ENCODE measurements at places on chromosomes 13 and 19.

- peak; percentile 2 for DNase-seq
Measured at GRCh38 chr13:93079294-93079693, 147.3 kb upstream of the GPC6 start.

DNA sequence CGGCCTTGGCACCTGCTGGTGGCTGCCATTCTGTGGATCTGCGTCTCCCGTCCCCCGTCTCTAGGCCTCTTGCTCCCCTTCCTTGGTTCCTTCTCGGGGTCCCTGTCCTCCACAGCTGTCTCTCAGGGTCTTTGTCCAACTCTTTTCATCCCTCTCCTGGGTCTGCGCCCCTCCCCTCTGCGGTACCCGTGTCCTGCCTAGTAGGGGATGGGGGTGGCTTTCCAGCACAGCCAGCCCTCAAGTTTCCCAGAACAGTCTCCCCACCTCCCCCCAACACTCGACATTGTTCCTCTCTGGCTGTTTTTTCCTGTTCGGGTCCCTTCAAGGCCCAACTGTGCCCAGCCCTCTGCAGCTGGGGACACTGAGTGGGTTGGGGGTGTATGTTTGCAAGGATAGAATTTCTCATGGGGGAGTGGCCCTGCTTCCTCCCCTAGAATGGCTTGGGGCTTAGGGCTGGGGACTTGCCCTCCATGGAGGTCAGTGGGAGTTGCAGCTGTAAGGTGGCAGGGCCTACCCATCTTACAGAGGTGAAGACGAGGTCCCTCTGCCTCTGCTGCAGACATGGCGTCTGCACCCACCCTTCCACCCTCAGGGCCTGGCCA lies 762 bp upstream of the ADM5 start:
- no peak for DNase-seq

DNA sequence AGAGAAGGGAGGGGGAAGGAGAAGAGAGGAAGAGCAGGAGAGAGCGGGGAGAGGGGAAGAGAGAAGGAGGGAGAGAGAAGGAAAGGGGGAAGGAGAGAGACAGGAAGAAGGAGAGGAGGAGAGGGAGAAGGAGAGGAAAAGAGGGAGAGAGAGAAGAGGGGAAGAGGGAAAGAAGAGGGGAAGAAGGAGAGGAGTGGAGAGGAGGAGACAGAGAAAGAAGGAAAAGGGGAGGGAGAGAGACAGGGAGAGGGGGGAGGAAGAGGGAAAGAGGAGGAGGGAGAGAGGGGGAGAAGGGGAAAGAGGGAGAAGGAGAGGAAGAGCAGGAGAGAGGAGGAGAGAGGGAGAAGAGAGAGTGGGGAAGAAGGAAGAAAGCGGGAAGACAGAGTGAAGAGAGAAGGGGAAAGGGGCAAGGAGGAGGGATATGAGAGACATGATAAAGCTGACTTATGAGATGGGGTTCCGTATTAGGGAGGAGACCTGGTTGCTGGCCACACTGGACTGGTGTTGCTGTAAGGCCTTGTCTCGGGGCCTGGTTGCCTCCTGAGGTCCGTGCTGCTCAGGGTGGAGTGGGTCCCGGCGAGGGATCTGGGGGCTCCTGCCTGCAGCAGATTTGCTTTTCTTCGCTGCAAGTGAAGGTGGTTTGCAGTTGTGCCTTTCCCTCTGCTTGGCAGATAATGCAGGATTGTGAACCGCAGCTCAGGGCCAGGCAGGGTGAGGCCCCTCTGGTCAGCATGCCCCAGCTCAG lies 139.5 kb downstream of the TEX29 start:
- DNase-seq, result no peak

- DNase-seq, result no peak
Measured at GRCh38 chr13:45812695-45813372, 38.7 kb downstream of the SIAH3 start.

- DNase-seq, result no peak
Measured at GRCh38 chr19:1168572-1169410, 5.3 kb downstream of the SBNO2 start.

DNA sequence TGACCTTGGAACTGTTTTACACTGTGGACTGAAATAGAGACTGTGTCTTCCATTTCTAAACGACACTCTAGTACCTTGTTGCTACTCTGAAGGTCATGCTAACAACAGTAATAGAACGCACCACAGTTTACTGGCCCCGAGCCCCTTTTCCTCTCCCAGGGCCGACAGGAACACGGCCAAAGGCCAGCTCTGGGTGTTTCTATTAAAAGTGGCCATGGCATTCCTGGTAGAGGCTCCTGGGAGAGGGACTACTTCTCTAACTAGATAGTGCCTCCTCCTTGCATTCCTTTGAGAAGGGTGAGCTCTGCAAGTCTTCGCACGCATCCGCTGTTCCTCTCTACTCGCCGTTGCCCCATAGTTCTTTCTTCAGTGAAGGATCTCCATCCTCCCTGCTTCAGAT lies 18.7 kb upstream of the SIAH3 start:
- no peak for DNase-seq

DNA sequence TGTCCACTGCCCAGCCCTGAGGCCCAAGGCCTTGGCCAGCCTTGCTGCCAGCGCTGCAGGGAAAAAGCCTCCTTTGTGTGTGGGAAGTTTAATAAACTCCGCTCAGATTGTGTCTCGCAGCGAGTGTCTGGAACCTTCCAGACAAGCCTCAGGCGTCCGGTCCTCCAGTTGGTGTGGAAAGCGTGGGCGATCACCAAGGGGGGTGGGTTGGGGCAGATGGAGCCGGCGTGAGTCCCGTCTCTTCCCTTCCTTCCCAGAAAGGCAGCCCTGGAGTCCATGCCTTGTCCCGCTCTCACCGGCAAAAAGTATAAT lies 4.6 kb downstream of the STK11 start:
- no peak for DNase-seq

DNA sequence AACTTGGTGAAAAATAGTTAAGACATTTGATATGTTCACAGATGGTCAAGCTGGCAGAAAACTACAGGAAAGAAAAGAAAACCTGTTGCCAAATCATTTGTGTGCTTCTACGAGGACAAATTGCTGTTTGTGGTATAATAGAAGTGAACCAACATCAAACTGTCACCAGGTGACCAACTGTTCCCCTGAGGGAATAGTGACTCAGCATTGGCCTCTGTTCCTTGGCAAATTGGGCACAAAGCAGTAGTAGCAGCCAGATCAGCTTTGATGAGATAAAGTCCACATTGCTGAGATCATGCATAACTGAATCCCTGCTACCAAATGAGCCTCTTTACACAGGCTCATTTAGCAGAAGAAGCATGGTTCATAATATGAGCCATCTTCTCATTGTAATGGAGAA lies 103.5 kb downstream of the POSTN start:
- DNase-seq, result peak; percentile 22

- no peak for DNase-seq
Measured at GRCh38 chr13:112112534-112113276, 45.8 kb downstream of the SOX1 start.
